AG10803 (cell line): ENCODE measurements at places on chromosomes 3 and 15.

DNA sequence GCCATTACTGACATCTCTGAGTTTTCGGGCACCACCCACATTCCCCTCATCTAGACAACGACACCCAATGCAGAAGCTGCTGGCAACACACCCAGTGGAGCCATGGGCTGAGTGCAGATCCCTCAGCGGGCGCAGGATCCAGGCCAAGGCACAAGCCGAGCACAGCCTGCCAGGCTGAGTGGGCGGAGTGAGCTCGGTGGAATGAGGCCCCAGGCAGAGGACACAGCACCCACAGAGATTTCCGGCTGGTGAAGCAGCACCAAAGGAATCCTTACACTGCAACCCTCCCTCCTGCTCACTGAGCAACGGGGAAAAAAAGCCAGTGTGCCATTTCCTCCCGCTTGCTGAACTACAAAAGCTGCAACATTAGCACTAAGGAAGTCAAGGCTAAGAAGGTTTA lies 34.3 kb downstream of the ZMAT3 start:
- peak; percentile 93 for DNase-seq

DNA sequence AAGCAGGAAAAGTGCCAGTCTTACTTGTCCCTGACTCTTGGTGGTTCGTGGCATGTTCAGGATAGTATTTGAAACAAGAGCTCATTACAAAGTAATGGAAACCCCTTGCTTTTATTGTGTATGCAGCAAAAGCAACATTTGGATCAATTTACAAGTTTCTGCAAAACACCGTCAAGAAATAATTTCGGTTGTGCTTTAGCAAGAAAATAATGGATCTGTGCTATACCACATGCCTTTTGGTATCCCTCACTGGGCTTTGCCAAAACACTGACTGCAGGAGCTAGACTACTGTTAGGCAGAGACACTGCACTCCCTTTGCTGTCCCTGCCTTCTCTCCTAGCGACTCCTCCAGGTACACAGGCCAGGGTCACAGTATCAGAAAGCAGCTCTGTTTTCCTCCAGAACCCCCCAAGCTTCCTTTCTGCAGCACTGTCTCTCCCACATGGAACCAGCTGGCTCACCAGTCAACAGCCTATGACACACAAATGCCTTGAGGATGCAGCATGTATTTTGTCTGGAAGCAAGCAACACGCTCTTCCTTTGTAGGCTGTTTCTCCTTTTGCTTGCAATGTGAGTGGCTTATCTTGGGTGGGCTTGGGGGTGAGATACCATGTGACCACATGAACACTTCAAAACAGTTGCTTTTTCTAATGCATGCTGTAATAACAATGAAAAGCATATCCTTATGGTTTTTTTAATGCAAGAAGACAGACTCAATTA lies 111.4 kb downstream of the PGPEP1L start:
- peak; percentile 64 for DNase-seq

DNA sequence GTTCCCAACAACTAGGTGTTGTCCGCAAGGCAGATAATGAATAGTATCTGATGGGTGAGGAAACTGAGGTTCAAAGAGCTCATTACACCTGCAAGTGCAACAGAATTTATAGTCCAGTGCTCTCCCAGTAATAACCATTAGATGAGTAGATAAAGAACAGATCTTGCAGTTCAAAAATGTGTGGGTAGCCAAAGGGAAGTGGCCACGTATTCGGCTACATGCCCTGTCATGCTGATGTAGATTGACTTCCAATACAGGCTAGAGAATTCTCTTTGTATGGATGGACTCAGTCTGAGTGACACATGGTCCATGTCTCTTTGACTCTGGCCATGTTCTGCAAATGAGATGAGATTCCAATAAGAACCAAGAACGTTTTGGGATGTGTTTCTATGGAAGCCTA lies 187.9 kb upstream of the LPP start:
- no peak for DNase-seq

DNA sequence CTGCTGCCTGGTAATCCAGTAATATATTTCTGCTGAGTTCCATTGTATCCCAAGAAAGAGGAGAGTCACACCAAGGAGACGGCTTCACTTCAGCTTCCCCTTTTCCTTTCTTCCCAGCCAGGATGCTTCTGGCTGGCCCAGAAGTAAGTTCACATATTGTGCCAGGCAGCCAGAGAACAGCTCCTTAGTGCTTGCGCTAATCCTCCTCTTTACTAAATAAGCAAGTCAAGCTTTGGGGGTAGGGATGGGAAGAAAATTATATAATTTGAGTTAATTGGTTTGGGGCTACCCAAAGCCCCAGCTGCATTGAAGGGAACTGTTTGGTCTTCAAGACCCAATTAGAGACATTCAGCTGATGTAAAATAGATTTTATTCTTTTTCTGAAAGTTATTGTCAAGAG lies 218.8 kb upstream of the HES1 start:
- DNase-seq, result no peak

GRCh38 chr3:184710870-184711492 lies 883 bp downstream of the MAGEF1 start:
- DNase-seq, result peak; percentile 73

GRCh38 chr15:50235794-50236193 lies 29.7 kb downstream of the HDC start:
- no peak for DNase-seq
